Osteoblast (primary cell): ENCODE measurements at places on chromosomes 7 and 10. TPM values are rescaled to one million over a fixed set of nuclear protein-coding genes. Genes with fewer than 3 reads are reported as not detected.

- DNase-seq: peak; percentile 76
- no peaks in the 10 kb centered on the region for H3K27me3 ChIP-seq
- no peaks in the 10 kb centered on the region for H3K36me3 ChIP-seq
- H3K27ac ChIP-seq: no peak overlapping the region
Measured at GRCh38 chr7:35680403-35681013, 14.4 kb downstream of the HERPUD2 start.

- H3K36me3 ChIP-seq: no peaks in the 10 kb centered on the region
- no peak overlapping the region for H3K4me3 ChIP-seq
- H3K27me3 ChIP-seq: no peaks in the 10 kb centered on the region
- no peaks in the 10 kb centered on the region for H3K4me1 ChIP-seq
- no peak overlapping the region for H3K27ac ChIP-seq
Measured at GRCh38 chr7:7351832-7352231, 169.5 kb downstream of the C1GALT1 start.

DNA sequence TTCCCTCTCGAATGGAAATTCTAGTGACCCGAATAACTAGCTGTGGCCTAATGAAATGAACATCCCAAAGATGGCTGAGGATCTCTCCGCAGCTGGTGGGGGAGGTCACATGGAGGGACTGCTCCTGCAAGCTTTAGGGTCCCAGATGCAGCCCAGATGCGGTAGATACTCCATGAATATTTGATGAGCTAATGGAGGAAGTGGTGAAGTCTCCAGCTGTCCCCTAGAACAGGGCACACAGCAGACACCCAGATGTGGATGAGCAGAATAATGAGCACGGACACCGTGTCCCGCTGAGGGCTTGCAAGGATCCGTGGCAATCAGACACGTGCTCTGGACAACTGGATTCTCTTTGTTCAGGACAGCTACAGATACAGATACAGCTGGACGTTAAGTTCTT, 59.2 kb downstream of the DENND2A start:
- H3K27ac ChIP-seq: no peak overlapping the region
- H3K27me3 ChIP-seq: no peaks in the 10 kb centered on the region
- DNase-seq: no peak

- no peak for DNase-seq
- no peak overlapping the region for H3K4me3 ChIP-seq
- H3K27me3 ChIP-seq: no peaks in the 10 kb centered on the region
- no peaks in the 10 kb centered on the region for H3K4me1 ChIP-seq
- H3K27ac ChIP-seq: no peak overlapping the region
- no peaks in the 10 kb centered on the region for H3K36me3 ChIP-seq
Measured at GRCh38 chr10:129364949-129365348, 102.1 kb upstream of the MGMT start.

- H3K27ac ChIP-seq: peak overlapping the region; percentile 98
- peaks cover 78% of the 10 kb centered on the region for H3K36me3 ChIP-seq
- peaks cover 56% of the 10 kb centered on the region for H3K4me1 ChIP-seq
- no peaks in the 10 kb centered on the region for H3K27me3 ChIP-seq
Measured at GRCh38 chr7:107939573-107940489, 48.8 kb downstream of the DLD start.

DNA sequence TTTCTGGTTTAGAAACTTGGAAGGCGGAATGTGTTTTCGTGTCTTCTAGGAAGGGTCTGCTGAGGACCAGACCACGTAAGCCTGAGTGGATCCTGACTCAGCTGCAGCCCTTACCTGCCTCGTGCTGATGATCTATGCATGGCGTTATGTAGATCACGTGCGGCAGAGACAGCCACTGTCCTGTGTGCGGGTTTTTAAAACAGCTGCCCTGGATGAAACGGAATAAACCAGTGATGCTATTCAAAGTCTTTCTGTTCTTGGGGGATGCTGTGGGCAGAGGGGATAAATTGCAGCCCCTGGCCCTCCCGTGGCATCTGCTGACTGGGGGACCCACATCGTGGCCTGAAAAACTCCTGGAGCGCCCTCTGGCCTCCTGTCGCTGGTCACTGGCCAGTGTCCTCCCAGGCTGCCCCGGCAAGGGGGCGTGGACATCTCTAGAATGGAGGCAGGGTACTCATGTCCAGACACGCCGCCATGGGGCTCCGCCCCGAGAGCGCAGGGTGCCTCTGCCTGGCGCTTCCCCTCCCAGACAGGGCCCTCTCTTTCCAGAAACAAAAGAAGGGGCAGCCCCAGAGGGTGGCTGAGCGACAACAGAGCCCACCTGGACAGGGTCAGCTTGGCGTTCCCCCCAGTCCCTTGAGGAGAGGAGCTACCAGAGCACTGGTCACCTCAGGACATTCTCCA, 13.2 kb downstream of the ALKBH4 start:
- H3K27ac ChIP-seq: no peak overlapping the region
- peak; percentile 86 for DNase-seq
- peaks cover 10% of the 10 kb centered on the region for H3K36me3 ChIP-seq
- H3K4me3 ChIP-seq: no peak overlapping the region

- H3K4me3 ChIP-seq: no peak overlapping the region
- H3K27ac ChIP-seq: peak overlapping the region; percentile 2
- peak; percentile 92 for DNase-seq
- no peaks in the 10 kb centered on the region for H3K36me3 ChIP-seq
- peaks cover 10% of the 10 kb centered on the region for H3K4me1 ChIP-seq
Measured at GRCh38 chr10:3668276-3668965, 116.6 kb downstream of the KLF6 start.

- DNase-seq: peak; percentile 90
- no peaks in the 10 kb centered on the region for H3K36me3 ChIP-seq
- H3K4me1 ChIP-seq: peaks cover 34% of the 10 kb centered on the region
- peak overlapping the region; percentile 7 for H3K4me3 ChIP-seq
- H3K27me3 ChIP-seq: no peaks in the 10 kb centered on the region
Measured at GRCh38 chr10:44261710-44262455, 123.0 kb downstream of the CXCL12 start.

DNA sequence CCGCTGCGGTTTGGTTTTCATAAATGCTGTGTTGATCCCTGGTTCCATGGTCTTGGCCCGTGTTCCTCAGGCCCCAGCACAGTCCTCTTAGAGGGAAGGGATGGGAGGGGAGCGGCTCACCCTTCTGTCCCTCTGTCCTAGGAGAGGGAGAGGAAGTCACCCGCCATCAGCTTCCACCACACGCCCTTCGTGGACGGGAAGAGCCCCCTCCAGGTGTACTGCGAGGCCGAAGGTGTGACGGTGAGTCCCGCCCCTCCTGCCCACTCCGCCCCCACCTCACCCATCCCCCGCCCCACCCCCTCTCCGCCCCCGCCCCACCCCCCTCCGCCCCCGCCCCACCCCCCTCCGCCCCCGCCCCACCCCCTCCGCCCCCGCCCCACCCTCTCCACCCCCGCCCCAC, 37.5 kb upstream of the DPYSL4 start:
- no peak overlapping the region for H3K27ac ChIP-seq
- no peaks in the 10 kb centered on the region for H3K27me3 ChIP-seq
- H3K36me3 ChIP-seq: no peaks in the 10 kb centered on the region
- no peak overlapping the region for H3K4me3 ChIP-seq
- H3K4me1 ChIP-seq: no peaks in the 10 kb centered on the region

GRCh38 chr10:77844177-77844576, 82.4 kb downstream of the DLG5 start:
- peaks cover 26% of the 10 kb centered on the region for H3K4me1 ChIP-seq
- H3K27ac ChIP-seq: no peak overlapping the region
- DNase-seq: no peak
- H3K36me3 ChIP-seq: peaks cover 31% of the 10 kb centered on the region

- H3K36me3 ChIP-seq: no peaks in the 10 kb centered on the region
- H3K27me3 ChIP-seq: peaks cover 2% of the 10 kb centered on the region
- no peak overlapping the region for H3K4me3 ChIP-seq
- H3K27ac ChIP-seq: no peak overlapping the region
- no peaks in the 10 kb centered on the region for H3K4me1 ChIP-seq
Measured at GRCh38 chr7:24560772-24561171, 12.5 kb upstream of the PALS2 start.

- H3K4me1 ChIP-seq: peaks cover 20% of the 10 kb centered on the region
- H3K27ac ChIP-seq: peak overlapping the region; percentile 68
- no peaks in the 10 kb centered on the region for H3K36me3 ChIP-seq
Measured at GRCh38 chr10:17123961-17124360, 5.7 kb downstream of the CUBN start.

GRCh38 chr7:15922002-15922401, 235.5 kb upstream of the MEOX2 start:
- H3K4me1 ChIP-seq: peaks cover 23% of the 10 kb centered on the region
- no peak overlapping the region for H3K4me3 ChIP-seq
- no peak overlapping the region for H3K27ac ChIP-seq
- DNase-seq: no peak

DNA sequence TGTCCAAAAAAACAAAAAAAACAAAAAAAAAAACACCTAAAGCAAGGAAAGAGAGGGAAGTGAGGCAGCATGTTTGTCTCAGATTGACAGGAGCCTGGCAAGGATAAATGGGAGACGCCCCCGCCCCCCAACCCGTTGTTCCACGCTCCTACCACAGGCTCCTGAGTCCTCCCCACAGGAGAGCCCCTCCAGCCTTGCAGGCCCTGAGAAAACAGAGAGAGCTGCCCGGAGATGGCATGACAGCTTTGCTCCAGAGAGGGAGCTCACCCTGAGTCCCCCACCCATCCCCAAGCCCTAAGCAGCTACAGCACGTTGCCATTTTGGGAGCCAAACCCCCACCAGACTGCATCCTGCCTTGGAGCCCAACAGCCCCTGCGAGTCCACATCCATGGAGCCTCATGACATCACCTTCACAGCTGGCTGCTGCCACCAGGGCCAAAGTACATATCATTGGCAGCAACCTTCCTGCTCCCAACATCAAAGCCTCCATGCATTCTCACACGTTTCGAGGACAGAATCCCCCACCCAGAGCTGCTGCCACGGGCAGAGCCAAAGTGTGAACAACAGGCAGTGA, 1283.3 kb downstream of the TYW1 start:
- H3K4me1 ChIP-seq: no peaks in the 10 kb centered on the region
- H3K4me3 ChIP-seq: no peak overlapping the region
- no peak overlapping the region for H3K27ac ChIP-seq
- DNase-seq: no peak

GRCh38 chr10:58030208-58030607, 237.5 kb downstream of the IPMK start:
- H3K27ac ChIP-seq: no peak overlapping the region
- H3K27me3 ChIP-seq: no peaks in the 10 kb centered on the region
- H3K4me3 ChIP-seq: no peak overlapping the region
- peak; percentile 23 for DNase-seq

GRCh38 chr7:18312482-18312881, 183.1 kb upstream of the HDAC9 start:
- H3K27ac ChIP-seq: no peak overlapping the region
- no peaks in the 10 kb centered on the region for H3K36me3 ChIP-seq
- H3K4me3 ChIP-seq: no peak overlapping the region
- DNase-seq: no peak

DNA sequence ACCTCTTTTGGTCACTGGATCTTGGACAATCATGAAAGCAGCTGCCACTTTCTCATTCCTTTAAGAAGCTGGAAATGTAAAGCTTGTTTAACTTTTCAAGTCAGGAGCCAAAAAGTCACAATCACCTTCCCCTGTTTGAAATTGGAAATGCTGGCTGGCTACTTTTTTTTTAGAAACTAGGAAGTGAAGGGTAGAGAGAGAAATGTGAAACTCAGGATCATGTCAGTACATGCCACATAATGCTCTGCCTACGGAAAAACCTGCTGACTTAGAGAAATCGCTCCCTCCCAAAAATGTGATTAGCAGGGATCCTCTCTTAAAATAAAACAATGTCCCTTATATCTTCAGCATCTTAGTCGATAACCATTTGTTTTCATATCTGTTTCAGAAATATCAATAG, 188.4 kb upstream of the C7orf33 start:
- no peak for DNase-seq
- no peak overlapping the region for H3K4me3 ChIP-seq
- H3K36me3 ChIP-seq: no peaks in the 10 kb centered on the region
- H3K27ac ChIP-seq: no peak overlapping the region
- no peaks in the 10 kb centered on the region for H3K4me1 ChIP-seq

- H3K36me3 ChIP-seq: no peaks in the 10 kb centered on the region
- H3K27me3 ChIP-seq: no peaks in the 10 kb centered on the region
- H3K27ac ChIP-seq: no peak overlapping the region
- DNase-seq: peak; percentile 48
Measured at GRCh38 chr7:96414931-96415292, 93.0 kb upstream of the SLC25A13 start.

GRCh38 chr10:117455346-117455745, 80.1 kb upstream of the PDZD8 start:
- no peak overlapping the region for H3K4me3 ChIP-seq
- H3K4me1 ChIP-seq: peaks cover 16% of the 10 kb centered on the region
- no peaks in the 10 kb centered on the region for H3K27me3 ChIP-seq

GRCh38 chr10:97312897-97313296, 6.2 kb upstream of the FRAT1 start:
- no peak overlapping the region for H3K27ac ChIP-seq

GRCh38 chr10:132738454-132739224, 47.3 kb downstream of the NKX6-2 start:
- H3K36me3 ChIP-seq: no peaks in the 10 kb centered on the region
- no peak overlapping the region for H3K27ac ChIP-seq
- peaks cover 2% of the 10 kb centered on the region for H3K4me1 ChIP-seq
- H3K27me3 ChIP-seq: no peaks in the 10 kb centered on the region

GRCh38 chr10:66927971-66928770, 2.3 kb downstream of the LRRTM3 start:
- H3K27ac ChIP-seq: no peak overlapping the region
- DNase-seq: no peak
- H3K4me3 ChIP-seq: no peak overlapping the region
- H3K36me3 ChIP-seq: no peaks in the 10 kb centered on the region

DNA sequence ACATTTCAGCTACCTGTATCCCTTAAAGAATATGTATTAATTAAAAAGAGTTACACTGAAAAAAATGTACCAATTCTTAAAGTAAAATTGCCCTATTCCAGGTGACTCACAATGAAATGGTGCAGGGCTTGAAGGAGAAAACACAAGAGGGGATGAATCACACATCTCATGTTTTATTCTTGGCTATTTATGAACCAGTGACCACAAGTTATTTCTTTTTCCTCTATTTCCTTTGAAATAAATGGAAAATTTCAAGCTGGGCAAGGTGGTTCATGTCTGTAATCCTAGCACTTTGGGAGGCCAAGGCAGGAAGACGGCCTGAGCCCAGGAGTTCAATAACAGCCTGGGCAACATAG, 106.8 kb downstream of the UBE2H start:
- no peaks in the 10 kb centered on the region for H3K27me3 ChIP-seq
- peak; percentile 72 for DNase-seq
- peaks cover 48% of the 10 kb centered on the region for H3K4me1 ChIP-seq
- H3K36me3 ChIP-seq: no peaks in the 10 kb centered on the region

GRCh38 chr10:83612050-83612449, 527.3 kb upstream of the GHITM start:
- no peaks in the 10 kb centered on the region for H3K36me3 ChIP-seq
- no peaks in the 10 kb centered on the region for H3K27me3 ChIP-seq
- H3K4me3 ChIP-seq: no peak overlapping the region
- no peak for DNase-seq
- no peaks in the 10 kb centered on the region for H3K4me1 ChIP-seq

The CTAGE4 gene
- total RNA-seq: 0.36 and 2.4 TPM in 2 replicates

The GCK gene
- not detected in 2 replicates for total RNA-seq

The RARRES2 gene
- 18.3 and 26.1 TPM in 2 replicates for total RNA-seq

The TMEM236 gene
- total RNA-seq: under 0.01 TPM in 2 replicates

The NHLRC2 gene
- 15.6 and 16.2 TPM in 2 replicates for total RNA-seq

The PNLIPRP1 gene
- not detected in 2 replicates for total RNA-seq

The HDAC9 gene
- 11.2 and 21.7 TPM in 2 replicates for total RNA-seq

The CYP2E1 gene
- 1.5 and 1.8 TPM in 2 replicates for total RNA-seq

The ZNF853 gene
- under 0.01 TPM in 2 replicates for total RNA-seq

The CRTAC1 gene
- total RNA-seq: not detected in 2 replicates

The TRIM74 gene
- not detected in 2 replicates for total RNA-seq

The SEMA3D gene
- 0.59 and 0.72 TPM in 2 replicates for total RNA-seq

The CUBN gene
- 0.88 and 1.1 TPM in 2 replicates for total RNA-seq

The PDE6C gene
- not detected in 2 replicates for total RNA-seq

The TMEM72 gene
- total RNA-seq: not detected in 2 replicates
